Stimulated activated CD8-positive, alpha-beta memory T cell treated with anti-CD3 and anti-CD28 coated beads, Interleukin-7, amount 100 ng/mL, for 1 hour (primary cell): ENCODE measurements at places on chromosomes 7 and 10.

GRCh38 chr7:151838861-151839381 is 38.0 kb downstream of the PRKAG2 start:
- DNase-seq: peak; percentile 25

DNA sequence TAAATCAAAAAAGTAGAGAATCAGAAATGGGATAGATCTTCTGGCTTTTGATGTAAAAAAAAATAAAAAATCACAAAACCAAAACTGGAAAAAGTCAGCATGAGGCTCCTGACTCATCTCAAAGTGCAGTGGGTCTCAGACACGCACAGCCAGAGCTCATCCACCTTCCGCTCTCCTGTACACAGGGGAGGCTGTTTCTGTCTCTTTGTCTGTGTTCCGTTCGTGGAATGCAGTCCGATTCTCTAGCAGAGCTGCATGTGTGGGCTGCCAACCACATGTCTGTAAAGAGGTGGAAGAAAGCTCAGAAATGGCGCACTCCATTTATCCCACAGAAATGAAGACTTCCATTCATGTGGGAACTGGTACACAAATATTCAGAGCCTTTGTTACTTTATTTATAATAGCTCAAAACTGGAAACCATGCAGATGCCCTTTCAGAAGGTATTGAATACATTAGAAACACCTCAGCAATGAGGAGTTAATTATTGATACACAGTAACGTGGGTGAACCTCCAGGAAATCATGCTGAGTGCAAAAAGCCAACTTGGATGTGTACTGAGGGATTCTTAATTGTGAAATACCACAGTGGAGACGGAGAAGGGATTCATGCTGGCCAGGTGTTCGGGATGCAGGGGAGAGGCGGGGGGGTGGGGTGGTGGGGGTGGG is 123.3 kb downstream of the TRRAP start:
- DNase-seq: no peak

GRCh38 chr7:1098243-1099153 is 10.6 kb downstream of the GPER1 start:
- no peak for DNase-seq

GRCh38 chr7:46835556-46835955 is 746.4 kb downstream of the TNS3 start:
- DNase-seq: no peak

DNA sequence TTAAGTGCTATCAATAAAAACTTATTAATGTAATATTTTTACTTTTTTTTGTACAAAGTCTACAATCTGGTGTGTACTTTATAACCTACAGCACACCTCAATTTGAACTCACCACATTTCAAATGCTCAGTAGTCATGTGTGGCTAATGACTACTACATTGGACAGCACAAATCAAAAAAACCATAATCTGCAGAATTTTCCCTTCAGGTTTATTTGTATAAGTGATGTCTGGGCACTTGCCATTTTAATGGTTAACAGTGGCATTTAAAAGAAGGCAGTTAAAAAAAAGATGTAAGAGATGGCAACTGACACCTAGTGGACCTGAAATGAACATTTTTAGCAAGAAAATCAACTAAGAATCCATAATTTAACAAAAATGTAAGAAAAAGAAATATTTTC is 124.6 kb upstream of the NRBF2 start:
- no peak for DNase-seq
